ENCODE measurements at places on chromosomes 5 and 9.

GRCh38 chr9:114486205-114486963 lies 18.9 kb downstream of the WHRN start:
- H3K27ac ChIP-seq: no peak overlapping the region
- no peak overlapping the region for H3K4me3 ChIP-seq
- DNase-seq: peak; percentile 24
- H3K27me3 ChIP-seq: no peaks in the 10 kb centered on the region
- H3K4me1 ChIP-seq: peaks cover 7% of the 10 kb centered on the region

DNA sequence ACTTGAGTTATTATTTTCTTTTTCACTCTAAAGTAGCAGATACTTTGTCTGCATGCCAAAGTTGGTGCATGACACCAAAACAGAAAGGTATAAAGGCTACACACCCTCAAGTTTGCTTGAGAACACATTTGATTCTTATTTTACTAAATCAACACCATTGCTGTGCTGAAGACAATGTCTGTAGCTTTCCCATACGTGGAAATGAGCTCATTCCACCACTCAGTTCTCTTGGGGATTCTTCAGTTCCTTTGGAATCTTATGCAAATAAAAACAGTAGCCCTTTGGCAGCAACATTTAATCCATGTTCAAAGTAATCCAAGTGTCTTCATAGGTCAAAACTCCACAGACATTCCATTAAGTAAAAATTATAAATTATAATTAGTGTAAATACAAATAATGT lies 264.9 kb downstream of the TLE1 start:
- no peaks in the 10 kb centered on the region for H3K4me1 ChIP-seq
- H3K27me3 ChIP-seq: no peaks in the 10 kb centered on the region
- H3K27ac ChIP-seq: no peak overlapping the region
- no peaks in the 10 kb centered on the region for H3K36me3 ChIP-seq
- peak; percentile 16 for DNase-seq

DNA sequence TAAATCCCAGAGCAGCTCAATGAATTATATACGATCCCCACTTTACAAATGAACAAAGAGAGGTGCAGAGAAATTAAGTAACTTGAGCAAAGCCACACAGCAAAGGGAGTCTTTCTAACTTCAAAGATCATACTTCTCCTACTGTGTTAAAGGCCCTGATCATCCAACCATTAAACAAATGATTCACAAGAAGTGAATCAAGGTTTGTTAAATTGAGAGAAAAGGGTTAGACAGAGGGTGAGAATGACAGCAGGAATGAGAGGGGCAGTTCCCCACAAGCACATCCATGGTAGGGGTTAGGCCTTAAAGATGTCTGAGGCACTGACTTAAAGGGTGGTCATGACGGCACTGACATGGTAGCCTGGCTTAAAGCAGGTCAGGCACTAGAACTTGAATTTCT lies 10.7 kb downstream of the IDNK start:
- H3K4me3 ChIP-seq: no peak overlapping the region
- no peak overlapping the region for H3K27ac ChIP-seq
- DNase-seq: no peak
- no peaks in the 10 kb centered on the region for H3K27me3 ChIP-seq
- H3K4me1 ChIP-seq: no peaks in the 10 kb centered on the region

DNA sequence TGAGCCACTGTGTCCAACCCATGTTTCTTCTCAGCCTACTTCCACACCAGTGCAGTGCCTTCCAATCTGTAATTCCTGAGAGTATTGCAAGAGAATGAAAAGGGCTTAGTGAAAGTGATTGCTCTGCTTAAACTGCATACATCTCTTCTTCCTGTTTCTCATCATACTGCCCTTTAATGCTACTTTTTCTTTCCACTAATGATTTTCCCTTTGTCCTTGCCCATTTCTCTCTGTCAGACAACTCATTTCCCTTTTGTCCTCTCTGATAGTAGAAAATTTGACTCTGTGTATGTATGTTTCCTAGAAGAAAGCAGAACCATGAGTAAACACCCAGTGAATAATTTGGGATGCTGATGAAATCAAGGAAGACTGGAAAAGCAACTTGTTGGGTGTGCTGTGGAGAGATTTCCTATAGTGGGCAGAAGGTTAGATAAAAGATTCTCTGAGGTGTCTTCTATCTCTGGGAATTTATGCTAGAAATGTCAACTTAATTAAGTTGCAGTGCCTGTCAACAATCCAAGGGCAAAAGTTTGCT lies 102.2 kb upstream of the CHD1 start:
- H3K27ac ChIP-seq: no peak overlapping the region
- no peaks in the 10 kb centered on the region for H3K27me3 ChIP-seq
- H3K4me1 ChIP-seq: no peaks in the 10 kb centered on the region
- no peak overlapping the region for H3K4me3 ChIP-seq

GRCh38 chr5:15321776-15322175 lies 178.2 kb upstream of the FBXL7 start:
- H3K4me1 ChIP-seq: no peaks in the 10 kb centered on the region
- no peak overlapping the region for H3K4me3 ChIP-seq
- no peaks in the 10 kb centered on the region for H3K36me3 ChIP-seq
- H3K27ac ChIP-seq: no peak overlapping the region
- no peaks in the 10 kb centered on the region for H3K27me3 ChIP-seq
- no peak for DNase-seq

- peak; percentile 96 for DNase-seq
- peaks cover 27% of the 10 kb centered on the region for H3K4me1 ChIP-seq
- H3K36me3 ChIP-seq: no peaks in the 10 kb centered on the region
Measured at GRCh38 chr5:148972974-148973374, 89.9 kb downstream of the SH3TC2 start.

- no peaks in the 10 kb centered on the region for H3K27me3 ChIP-seq
- H3K4me1 ChIP-seq: no peaks in the 10 kb centered on the region
- no peak overlapping the region for H3K4me3 ChIP-seq
- no peak for DNase-seq
- no peak overlapping the region for H3K27ac ChIP-seq
Measured at GRCh38 chr5:23718564-23718963, 211.2 kb downstream of the PRDM9 start.

DNA sequence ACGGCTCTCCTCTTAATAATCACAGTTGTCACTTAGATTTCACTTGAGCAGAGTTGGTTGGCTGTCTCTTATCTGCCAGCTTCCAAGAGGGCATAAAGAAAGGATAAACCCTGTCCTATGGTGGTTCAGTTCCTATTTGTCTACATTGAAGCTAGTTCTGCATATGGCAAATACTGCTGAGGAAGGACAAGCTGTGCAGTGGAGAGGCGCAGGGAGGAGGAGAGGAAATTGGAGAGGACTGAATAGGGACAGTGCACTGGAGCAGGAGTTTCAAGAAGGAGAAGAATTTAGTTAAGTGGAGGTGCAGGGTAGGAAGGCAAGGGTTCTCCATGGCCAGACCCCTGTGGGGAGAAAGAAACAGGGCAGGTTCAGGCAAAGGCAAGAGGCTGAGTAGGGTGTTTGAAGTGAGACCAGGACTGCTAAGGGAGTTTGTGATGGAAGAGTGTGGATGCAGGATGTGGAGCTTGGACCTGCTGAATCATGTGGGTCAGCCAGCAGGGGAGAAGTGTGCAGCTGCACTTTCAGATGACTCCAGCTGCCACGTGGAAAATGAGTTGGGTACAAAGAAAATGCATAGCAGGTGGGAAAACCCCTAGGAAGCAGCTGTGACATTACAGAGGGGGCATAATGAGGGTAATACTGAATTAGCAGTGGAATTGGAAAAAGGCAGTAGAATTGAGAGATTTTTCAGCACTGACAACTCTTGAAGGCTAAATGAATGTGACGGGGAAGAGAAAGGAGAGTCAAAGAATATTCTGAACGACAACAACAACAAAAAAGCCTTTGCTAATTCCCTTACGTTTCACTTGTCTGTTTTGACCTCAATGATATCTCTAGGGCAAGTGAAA lies 66.8 kb downstream of the MAMDC2 start:
- H3K27ac ChIP-seq: no peak overlapping the region
- DNase-seq: no peak
- H3K4me3 ChIP-seq: no peak overlapping the region
- H3K36me3 ChIP-seq: no peaks in the 10 kb centered on the region
- H3K27me3 ChIP-seq: no peaks in the 10 kb centered on the region

GRCh38 chr9:72327631-72328030 lies 37.4 kb downstream of the ZFAND5 start:
- H3K27me3 ChIP-seq: no peaks in the 10 kb centered on the region
- H3K4me1 ChIP-seq: no peaks in the 10 kb centered on the region
- no peak overlapping the region for H3K4me3 ChIP-seq
- H3K27ac ChIP-seq: no peak overlapping the region
- no peak for DNase-seq

GRCh38 chr9:77975036-77975435 lies 56.6 kb downstream of the GNAQ start:
- H3K27ac ChIP-seq: no peak overlapping the region
- no peaks in the 10 kb centered on the region for H3K27me3 ChIP-seq
- no peaks in the 10 kb centered on the region for H3K36me3 ChIP-seq
- H3K4me3 ChIP-seq: no peak overlapping the region

DNA sequence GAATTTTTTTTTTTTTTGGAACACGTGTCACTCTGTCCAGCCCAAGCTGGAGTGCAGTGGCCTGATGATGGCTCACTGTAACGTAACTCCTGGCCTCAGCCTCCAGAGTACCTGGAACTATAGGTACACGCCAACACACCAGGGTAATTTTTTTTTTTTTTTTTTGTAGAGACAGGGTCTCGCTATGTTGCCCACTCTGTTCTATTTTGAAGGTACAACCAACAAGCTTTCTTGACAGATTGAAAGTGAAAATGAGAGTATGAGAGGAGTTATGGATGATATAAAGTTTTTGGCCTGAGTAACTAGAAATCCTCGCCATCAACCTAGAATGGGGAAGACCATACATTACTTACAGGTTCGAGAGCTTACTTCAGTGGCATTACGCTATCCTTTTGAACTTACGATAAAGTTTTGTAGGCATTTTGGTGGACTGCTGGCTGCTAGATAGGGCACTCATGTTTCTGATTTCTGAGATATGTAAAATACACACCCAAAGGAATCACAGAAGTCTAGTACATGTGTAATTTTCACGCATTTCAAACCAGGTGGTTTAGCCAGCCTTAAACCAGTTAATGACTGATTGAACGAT lies 806 bp upstream of the CDC42SE2 start:
- H3K27me3 ChIP-seq: no peaks in the 10 kb centered on the region
- DNase-seq: peak; percentile 40
- no peaks in the 10 kb centered on the region for H3K36me3 ChIP-seq
- no peak overlapping the region for H3K27ac ChIP-seq
- H3K4me3 ChIP-seq: peak overlapping the region; percentile 92
- peaks cover 11% of the 10 kb centered on the region for H3K4me1 ChIP-seq

- H3K36me3 ChIP-seq: no peaks in the 10 kb centered on the region
- peak; percentile 97 for DNase-seq
- peak overlapping the region; percentile 98 for H3K27ac ChIP-seq
- H3K27me3 ChIP-seq: no peaks in the 10 kb centered on the region
- H3K4me3 ChIP-seq: 0 out of 2 replicates have a peak overlapping the region, but pooled peaks have one; percentile 7
- peaks cover 58% of the 10 kb centered on the region for H3K4me1 ChIP-seq
Measured at GRCh38 chr5:136023958-136024541, 4.7 kb upstream of the TGFBI start.

- no peaks in the 10 kb centered on the region for H3K27me3 ChIP-seq
- no peak overlapping the region for H3K27ac ChIP-seq
- peak; percentile 26 for DNase-seq
- H3K36me3 ChIP-seq: no peaks in the 10 kb centered on the region
- no peak overlapping the region for H3K4me3 ChIP-seq
Measured at GRCh38 chr5:154403776-154404387, 41.9 kb upstream of the SAP30L start.

- peaks cover 5% of the 10 kb centered on the region for H3K27me3 ChIP-seq
- H3K27ac ChIP-seq: no peak overlapping the region
- H3K4me3 ChIP-seq: no peak overlapping the region
Measured at GRCh38 chr5:135880278-135880677, 15.4 kb downstream of the IL9 start.

DNA sequence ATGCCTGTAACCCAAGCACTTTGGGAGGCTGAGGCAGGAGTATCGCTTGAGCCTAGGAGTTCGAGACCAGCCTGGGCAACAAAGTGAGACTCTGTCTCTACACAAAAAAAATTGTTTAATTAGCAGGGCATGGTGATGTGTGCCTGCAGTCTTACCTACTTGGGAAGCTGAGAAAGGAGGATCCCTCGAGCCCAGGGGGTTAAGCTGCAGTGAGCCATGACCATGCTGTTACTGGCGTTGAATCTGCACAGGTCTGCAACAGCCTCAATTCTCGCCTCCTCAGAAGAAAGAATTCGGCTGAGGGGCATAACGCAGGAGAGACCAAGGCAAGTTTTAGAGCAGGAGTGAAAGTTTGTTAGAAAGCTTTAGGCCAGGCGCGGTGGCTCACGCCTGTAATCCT lies 18.0 kb downstream of the CCT5 start:
- H3K27me3 ChIP-seq: no peaks in the 10 kb centered on the region
- peaks cover 23% of the 10 kb centered on the region for H3K36me3 ChIP-seq
- H3K4me1 ChIP-seq: peaks cover 14% of the 10 kb centered on the region
- H3K4me3 ChIP-seq: no peak overlapping the region

DNA sequence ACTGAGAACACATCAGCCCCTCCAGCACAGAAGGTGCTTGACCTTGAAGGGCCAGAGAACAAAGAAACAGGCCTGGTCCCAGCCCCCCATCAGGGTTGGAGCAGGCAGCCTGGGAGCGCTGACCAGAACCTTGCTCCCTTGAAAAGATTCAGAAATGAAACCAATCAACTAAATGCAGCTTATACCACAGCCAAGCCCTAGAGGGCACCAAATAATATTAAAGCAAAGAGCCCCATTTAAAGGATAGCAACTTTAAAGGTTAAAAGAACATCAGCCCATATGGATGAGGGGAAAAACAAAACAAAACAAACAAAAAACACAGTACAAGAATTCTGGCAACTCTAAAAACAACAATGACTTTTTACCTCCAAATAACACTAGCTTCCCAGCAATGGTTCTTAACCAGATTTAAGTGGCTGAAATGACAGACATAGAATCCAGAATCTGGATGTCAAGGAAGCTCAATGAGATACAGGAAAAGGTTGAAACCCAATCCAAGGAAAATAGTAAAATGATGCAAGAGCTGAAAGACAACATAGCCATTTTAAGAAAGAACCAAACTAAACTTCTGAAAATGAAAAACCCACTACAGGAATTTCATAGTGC lies 471.9 kb downstream of the MTRR start:
- peak; percentile 54 for DNase-seq
- H3K27me3 ChIP-seq: no peaks in the 10 kb centered on the region
- no peak overlapping the region for H3K27ac ChIP-seq
- peak overlapping the region; percentile 38 for H3K4me3 ChIP-seq
- H3K36me3 ChIP-seq: no peaks in the 10 kb centered on the region
- H3K4me1 ChIP-seq: peaks cover 7% of the 10 kb centered on the region

- DNase-seq: peak; percentile 70
- peaks cover 11% of the 10 kb centered on the region for H3K36me3 ChIP-seq
- H3K4me1 ChIP-seq: peaks cover 71% of the 10 kb centered on the region
- peak overlapping the region; percentile 50 for H3K27ac ChIP-seq
- H3K4me3 ChIP-seq: peak overlapping the region; percentile 18
Measured at GRCh38 chr9:110077925-110078324, 130.0 kb downstream of the C9orf152 start.

- H3K27me3 ChIP-seq: no peaks in the 10 kb centered on the region
- DNase-seq: peak; percentile 26
- H3K4me3 ChIP-seq: no peak overlapping the region
- H3K4me1 ChIP-seq: peaks cover 7% of the 10 kb centered on the region
- H3K27ac ChIP-seq: no peak overlapping the region
- H3K36me3 ChIP-seq: peaks cover 21% of the 10 kb centered on the region
Measured at GRCh38 chr5:55360190-55360589, 52.4 kb downstream of the MTREX start.

GRCh38 chr5:3535414-3536211 lies 60.0 kb upstream of the IRX1 start:
- H3K36me3 ChIP-seq: no peaks in the 10 kb centered on the region
- H3K4me1 ChIP-seq: no peaks in the 10 kb centered on the region
- no peak for DNase-seq
- H3K27me3 ChIP-seq: no peaks in the 10 kb centered on the region
- H3K4me3 ChIP-seq: no peak overlapping the region
- no peak overlapping the region for H3K27ac ChIP-seq

- H3K36me3 ChIP-seq: no peaks in the 10 kb centered on the region
- DNase-seq: no peak
Measured at GRCh38 chr5:16140944-16141343, 38.6 kb downstream of the MARCHF11 start.

Measured in GM23248 (cell line).